ENCODE measurements at places on chromosomes 1 and 21.

GRCh38 chr1:116127123-116127847 lies 16.1 kb downstream of the MAB21L3 start:
- DNase-seq: no peak

- DNase-seq: no peak
These were observed 5.4 kb downstream of the SMIM1 start for GRCh38 chr1:3777647-3778589.

- DNase-seq: no peak
These were observed 6.2 kb upstream of the FYB2 start for GRCh38 chr1:56825436-56825835.

DNA sequence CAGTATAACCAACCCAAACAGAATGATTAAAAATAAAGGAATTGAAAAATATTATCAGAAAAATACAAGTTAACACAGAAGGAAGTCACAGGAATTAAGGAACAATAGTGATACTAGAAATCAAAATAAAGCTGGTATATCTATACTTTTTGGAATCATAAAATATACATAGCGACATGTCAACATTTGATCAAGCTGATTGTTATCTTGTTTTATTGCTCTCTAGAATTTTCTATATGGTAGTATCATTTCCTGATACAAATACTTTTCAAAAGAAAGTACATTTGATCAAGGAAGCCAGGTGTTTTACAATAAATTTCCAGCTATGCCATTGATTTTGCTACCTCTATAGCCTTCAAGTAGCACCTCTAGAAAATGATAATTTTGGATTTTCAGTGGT lies 489.5 kb upstream of the PKN2 start:
- DNase-seq: no peak

DNA sequence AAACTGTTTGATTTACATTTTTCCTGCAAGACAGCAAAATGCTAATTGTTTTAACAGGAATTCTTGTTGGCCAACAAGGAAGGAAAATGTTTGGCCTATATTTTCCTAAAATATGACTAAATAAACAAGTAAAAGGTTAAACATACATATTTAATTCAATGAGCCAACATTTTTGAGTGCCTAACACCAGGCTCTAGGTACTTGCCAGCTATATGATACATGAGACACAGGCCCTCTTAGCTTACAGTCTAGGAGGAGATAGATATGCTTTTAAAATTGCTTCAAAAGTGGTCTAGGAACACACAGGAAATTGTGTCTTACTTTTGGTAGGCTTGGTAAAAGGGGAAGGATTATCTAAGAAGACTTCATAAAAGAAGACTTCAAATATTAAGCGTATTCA lies 50.9 kb downstream of the PIGK start:
- no peak for DNase-seq

- no peak for DNase-seq
These were observed 28.1 kb upstream of the ZYG11A start for GRCh38 chr1:52814465-52814864.

GRCh38 chr1:175188936-175189335 lies 3.6 kb downstream of the KIAA0040 start:
- DNase-seq: peak; percentile 68

DNA sequence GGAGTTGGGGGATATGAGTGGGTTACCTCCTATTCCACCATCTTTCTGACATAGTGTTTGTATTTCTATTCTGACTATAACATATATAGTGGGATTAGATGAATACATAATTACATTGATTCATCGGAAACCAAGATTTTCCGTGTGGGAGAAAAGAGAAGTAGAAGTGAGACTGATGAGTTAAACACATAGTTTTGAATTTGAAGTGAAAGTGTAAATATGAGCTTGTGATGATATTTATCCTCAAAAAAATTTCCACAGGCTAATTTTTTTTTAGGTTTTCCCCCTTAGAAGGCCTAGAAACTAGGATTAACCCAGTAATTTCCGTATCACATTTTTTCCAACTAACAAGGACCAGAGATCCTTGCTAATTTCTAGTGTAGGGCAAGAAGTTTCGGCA lies 6.9 kb downstream of the CD1B start:
- DNase-seq: no peak

GRCh38 chr1:244294599-244295224 lies 157.0 kb downstream of the ADSS2 start:
- DNase-seq: no peak

DNA sequence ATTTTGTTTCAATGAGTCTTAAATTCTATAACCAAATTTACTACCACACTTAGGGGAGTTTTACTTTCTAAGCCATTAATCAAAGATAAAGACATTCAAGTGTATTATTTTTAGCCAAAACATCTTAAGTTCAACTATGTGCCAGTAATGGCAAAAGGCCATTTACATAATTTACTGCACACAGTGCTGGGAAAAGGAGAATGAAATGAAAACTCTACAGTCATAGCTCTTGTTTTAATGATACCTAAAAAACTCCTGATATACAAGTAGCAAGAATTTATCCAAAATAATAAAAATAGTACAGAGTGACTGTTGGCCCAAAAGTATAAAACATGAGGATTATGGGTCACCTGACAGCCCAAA lies 42.4 kb upstream of the C1orf198 start:
- DNase-seq: no peak

DNA sequence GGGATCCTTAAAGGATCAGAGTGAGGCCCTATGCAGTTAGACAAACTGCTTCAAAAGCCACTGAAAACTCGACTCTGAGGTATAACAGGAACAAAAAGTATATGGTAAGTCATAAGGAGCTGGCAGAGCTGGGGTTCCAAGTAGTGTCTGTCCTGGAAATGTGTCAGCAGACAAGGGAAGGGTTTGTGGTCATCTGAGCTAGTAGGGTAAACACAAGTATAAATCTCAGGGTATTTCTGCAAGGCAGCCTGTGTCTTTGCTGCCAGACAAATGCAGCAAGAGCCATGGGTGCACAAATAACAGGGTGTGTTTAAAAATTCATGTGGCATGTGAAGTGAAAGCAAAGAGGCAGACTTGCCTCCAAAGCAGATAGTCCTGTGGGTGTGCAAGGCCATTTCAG lies 759.0 kb upstream of the ADAMTS5 start:
- no peak for DNase-seq

DNA sequence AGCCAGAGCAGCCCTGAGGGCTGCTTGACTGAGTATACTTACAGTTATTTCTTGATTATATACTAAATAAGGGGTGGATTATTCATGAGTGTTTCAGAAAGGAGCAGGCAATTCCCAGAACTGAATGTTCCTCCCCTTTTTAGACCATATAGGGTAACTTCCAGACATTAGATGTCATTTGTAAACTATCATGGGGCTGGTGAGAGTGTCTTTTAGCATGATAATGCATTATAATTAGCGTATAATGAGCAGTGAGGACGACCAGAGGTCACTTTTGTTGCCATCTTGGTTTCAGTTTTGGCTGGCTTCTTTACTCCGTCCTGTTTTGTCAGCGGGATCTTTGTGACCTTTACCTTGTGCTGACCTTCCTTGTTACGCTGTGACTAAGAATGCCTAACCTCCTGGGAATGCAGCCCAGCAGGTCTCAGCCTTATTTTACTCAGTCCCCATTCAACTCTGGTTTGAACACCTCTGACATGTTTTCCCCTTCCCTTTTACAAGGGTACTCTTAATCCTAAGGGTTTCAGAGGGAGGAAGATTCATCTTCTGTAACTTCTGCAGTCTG lies 16.2 kb downstream of the KCTD3 start:
- no peak for DNase-seq

GRCh38 chr1:207109004-207109403 lies 5.0 kb downstream of the C4BPA start:
- no peak for DNase-seq
